ENCODE measurements at places on chromosomes 7 and 10.

DNA sequence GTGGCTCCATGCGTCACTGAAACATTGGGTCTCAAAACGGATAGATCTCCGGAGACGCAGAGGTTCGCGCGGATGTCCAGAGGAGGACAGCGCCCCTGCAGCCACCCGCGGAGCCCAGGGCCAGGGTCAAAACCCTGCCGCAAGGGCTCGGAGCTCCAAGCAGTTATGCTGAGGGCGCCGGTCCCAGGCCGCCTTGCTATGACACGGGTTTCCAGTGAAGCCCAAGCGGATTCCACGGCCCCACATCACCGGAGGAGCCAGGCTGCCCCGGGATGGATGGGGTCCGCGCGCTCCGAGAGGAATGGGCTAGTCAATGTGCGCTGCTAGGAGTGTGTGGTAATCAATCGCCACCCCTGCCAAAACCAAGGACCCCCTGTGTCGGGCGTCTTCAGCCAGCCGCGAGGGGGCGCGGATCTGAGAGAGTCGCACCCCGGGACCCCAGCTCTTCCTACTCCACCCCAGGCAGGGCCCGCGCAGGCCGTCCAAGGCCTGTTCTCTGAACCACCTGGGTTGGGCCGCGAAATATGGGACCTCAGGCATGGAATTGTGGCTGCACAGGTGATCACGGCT is 5.6 kb upstream of the EMX2 start:
- DNase-seq = no peak

DNA sequence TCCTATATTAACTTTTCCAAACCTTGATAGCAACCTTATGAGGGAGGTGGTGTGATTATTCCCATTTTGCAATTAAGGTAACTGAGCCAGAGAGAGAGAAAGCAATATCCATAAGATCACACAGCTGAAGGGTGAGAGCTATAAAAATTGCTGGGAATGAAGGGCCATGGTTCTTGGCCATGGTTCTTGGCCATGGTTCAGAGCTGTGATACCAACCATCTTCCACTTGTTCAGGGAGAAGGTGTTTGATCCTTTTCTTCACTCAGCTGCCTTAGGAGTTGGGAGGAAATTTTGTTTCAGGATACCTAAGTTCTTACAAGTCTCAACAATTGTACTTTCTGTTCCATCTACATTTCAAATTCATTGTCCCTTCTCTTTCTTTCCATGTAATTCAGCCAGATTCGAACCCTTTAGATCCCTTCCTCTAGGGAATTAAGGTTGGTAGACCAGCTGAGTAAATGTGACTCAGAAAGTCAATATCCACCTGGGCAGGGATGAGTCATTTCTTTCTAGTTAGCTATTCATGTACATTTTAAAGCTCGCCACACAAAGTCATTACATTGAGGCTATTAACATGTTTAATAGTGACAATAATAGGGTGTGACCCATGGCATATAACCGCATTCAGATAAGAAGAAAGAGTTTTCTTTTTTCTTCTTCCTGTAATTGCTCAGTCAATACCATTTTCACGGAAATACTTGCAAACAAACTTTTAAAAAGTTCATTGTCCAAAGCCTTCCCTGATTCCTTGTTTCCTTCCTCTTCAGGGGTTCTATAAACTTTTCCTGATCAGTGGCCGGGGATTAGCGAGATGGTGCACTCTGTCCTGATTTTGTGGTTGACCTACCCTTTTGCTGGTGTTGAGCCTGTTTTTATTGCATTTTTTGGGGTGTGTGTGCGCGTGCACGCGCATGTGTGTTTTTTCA is 143.4 kb downstream of the TCF7L2 start:
- no peak for DNase-seq

DNA sequence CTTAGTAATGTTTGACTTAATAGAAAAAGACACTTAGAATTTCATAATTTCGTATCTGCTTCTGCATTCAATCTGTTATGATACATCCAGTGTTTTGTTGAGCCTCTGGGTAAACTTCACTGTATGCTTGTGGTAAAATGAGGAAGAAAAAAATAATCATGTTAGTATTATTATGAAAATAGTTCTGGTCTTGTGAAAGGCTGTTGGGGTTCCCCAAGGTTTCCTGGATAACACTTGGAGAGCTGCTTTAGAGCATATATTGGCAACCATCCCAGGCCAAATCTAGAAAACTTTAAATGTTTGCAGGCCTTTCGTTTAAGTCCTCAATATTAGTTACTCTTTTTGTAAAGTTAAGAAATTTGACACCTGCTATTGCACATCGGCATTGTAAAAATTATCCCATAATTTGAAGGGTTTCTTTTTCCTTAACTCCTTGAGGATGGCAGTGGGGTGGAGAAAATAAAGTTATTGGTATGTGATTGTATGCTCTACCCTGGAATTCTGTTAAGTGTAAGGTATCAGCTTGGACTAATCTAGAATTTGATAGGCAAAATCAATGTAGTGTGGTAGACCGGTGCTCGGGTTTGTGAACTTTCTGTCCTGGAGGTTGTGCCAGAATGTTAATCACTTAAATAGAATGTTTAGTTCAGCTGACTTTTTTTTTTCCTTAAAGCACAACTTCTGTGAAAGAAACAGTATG is 54.5 kb downstream of the WAC start:
- DNase-seq = no peak

DNA sequence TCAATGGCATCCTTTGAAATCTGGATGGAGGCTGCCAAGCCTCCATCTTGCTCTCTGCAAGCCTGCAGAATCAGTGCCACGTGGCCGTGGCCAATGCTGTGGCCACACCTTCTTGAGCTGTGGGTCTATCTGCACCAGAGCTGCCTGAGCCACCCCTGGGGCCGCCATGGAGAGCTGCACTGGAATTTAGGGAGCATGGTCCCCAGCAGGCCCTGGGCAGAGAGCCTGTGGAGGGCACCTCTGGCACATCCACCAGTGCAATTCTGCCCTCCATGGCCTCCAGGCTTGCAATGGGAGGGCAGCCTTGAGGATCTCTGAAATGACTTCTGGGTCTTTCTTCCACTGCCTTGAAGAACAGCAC is 55.6 kb upstream of the NKX6-2 start:
- no peak for DNase-seq

GRCh38 chr10:11209830-11210181 is 192.1 kb downstream of the CELF2 start:
- DNase-seq = no peak

DNA sequence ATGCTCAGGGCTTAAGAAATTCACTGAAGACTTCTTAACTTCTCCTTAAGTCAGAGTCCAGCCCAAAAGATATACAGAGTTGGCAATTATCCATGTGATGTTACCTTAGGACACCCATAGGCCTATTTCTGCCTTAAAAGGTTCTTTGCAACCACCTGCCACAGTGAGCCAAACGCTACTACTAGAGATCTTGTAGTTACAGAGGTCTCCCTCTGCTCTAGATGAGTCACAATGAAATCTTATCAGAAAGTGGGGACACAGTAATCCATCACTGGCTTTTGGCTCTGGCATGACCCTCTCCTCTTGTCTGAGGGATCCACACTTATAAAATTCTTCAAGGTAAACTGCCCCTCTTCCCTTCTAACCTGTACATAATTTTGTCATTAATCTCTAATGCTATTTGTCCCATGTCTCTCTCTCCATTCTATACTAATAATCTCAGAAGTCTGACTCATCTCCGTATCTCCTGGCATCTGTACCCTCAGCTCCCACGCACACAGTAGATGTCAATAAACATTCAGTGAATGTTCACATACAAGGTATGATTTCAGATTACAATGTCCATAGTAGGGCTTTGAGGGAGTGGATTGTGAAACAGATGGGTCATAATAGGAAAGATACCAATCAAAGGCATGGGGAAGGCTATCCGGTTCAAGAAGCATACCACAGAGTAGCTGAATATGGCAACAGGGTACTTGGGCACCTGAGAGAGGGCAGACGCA is 112.1 kb downstream of the SGMS1 start:
- DNase-seq = no peak

GRCh38 chr10:131125511-131126225 is 185.9 kb downstream of the TCERG1L start:
- no peak for DNase-seq

GRCh38 chr10:70838270-70838805 is 22.6 kb downstream of the SGPL1 start:
- no peak for DNase-seq
